ENCODE measurements at places on chromosomes 16 and 17.
A peak's percentile ranks its signal among the peaks of the same experiment; 100 is the strongest.

GRCh38 chr17:32517982-32518381 lies 31.2 kb downstream of the CDK5R1 start:
- ATAC-seq, result no peak
- peaks cover 73% of the 10 kb centered on the region for H3K4me1 ChIP-seq
- H3K27me3 ChIP-seq, result no peaks in the 10 kb centered on the region
- H3K36me3 ChIP-seq, result no peaks in the 10 kb centered on the region

DNA sequence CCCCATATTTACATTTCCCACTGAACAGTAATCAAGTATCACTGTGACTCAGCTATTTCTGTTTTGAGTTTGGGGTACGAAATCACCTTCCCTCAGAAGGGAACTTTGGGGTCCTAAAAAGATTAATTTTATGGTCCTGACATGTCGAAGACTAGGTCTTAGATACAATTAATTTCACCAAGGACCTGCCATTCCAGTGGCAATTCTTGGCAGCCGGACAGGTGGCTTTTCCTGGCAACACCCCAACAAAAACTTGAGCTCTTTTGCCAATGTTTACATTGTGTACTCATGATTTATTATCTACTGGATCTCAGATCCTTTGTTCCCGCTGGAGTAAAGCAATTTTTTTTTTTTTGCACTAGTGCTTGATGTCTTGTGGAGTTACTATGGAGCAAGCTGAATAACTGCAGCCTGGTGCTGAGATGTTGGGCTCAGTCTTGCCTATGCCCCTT lies 14.4 kb downstream of the SLFN5 start:
- no peak overlapping the region for H3K27ac ChIP-seq
- no peak for ATAC-seq
- H3K27me3 ChIP-seq, result no peaks in the 10 kb centered on the region
- no peak overlapping the region for H3K4me3 ChIP-seq
- peaks cover 13% of the 10 kb centered on the region for H3K4me1 ChIP-seq

GRCh38 chr17:66750781-66751543 lies 84.0 kb upstream of the CACNG5 start:
- peaks cover 17% of the 10 kb centered on the region for H3K27me3 ChIP-seq
- H3K4me1 ChIP-seq, result no peaks in the 10 kb centered on the region
- no peaks in the 10 kb centered on the region for H3K36me3 ChIP-seq
- H3K27ac ChIP-seq, result no peak overlapping the region
- no peak for ATAC-seq

DNA sequence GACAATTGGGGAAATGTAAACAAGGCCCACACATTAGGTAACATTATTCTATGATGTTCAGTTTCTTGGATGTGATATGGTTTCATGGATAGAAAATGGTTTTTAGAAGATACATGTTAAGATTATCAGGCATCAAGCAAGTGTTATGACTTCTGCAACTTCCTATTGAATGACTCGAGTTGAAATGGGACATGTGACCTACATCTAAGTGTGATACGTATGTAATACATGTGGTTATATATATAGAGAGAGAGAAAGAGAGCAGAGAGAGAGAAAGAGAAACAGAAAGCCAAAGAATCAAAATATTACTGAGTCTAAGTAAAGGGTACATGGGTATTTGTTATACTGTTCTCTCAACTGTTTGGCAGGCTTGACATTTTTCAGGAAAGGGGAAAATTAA lies 1.7 kb downstream of the TMEM170A start:
- ATAC-seq, result no peak
- peaks cover 12% of the 10 kb centered on the region for H3K36me3 ChIP-seq
- H3K4me1 ChIP-seq, result peaks cover 60% of the 10 kb centered on the region
- H3K4me3 ChIP-seq, result peak overlapping the region; percentile 93
- peak overlapping the region; percentile 84 for H3K27ac ChIP-seq

DNA sequence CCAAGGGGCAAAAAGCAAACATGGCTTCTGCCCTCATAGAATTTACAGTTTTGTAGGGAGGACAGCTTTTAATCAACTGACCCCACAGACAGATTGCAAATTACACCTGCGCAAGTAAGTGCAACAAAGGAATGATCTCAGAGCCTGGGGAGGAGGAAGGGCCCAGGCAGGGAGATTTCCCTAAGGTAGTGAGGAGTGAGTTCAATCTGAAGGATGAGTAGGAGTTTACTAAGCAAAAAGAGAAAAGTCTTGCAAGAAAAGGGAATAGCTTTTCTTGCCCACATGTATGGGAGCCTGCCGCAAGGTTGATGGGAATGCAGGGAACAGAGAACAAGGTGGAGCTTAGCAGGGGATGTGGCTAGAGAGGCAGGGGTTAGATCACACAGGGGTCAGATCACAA lies 1.6 kb upstream of the SOCS7 start:
- no peak overlapping the region for H3K4me3 ChIP-seq
- H3K36me3 ChIP-seq, result no peaks in the 10 kb centered on the region
- peaks cover 6% of the 10 kb centered on the region for H3K27me3 ChIP-seq

DNA sequence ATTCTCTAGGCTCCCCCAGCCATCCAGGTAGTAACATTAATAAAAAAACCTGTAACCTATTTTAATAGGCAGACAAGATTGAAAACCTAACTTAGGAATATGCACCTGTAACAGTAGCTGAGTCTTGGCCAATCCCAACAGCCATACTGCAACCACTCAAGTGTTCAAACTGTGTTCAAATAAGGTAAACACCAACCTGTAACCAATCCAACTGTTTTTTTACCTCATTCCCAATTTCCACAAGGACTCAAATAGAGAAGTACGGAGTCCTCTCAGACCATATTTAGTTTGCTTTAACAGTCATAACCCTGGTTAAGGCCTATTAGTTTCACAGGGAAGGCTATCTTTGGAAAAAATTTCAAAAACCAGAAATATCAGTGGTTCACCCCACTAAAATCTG lies 40.4 kb upstream of the NOS2 start:
- no peak for ATAC-seq
- peaks cover 8% of the 10 kb centered on the region for H3K27me3 ChIP-seq
